ENCODE measurements at places on chromosomes 7 and 10.
A peak's percentile ranks its signal among the peaks of the same experiment; 100 is the strongest.

- peak; percentile 94 for DNase-seq
Observed at GRCh38 chr7:154255324-154255723, 203.1 kb downstream of the DPP6 start.

DNA sequence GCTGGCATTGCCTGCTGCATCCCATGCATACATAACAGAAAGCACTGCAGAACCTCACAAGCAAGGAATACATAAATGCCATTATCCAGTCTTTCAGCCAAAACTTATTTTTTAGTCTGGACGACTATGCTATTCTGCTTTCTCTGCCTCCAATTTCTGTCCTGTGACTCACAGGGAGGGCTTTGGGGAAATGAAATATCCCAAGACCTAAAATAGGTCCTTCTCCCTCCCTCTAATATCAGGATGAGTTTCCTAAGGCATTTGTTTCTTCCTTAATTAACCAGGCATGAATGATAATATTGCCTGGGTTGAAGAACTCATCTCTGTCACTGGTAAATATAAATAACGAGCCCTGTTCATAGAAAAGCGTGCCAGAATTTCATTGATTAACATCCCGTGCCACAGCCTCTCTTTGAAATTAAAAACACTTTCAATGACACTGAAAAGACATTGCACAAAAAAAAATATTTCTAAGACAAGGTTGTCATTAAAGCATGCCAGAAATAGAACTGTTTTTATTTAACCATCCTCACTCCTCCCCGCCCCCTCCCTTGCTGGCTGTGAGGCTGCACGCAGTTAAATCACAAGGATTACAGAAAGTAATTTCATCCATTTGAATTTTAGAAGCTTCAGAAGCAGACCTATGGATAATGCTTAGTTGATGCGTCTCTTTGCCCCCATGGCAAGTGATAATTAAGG is 103.0 kb upstream of the ANKRD1 start:
- no peak for DNase-seq

- no peak for DNase-seq
Observed at GRCh38 chr10:83723080-83723479, 416.2 kb upstream of the GHITM start.

DNA sequence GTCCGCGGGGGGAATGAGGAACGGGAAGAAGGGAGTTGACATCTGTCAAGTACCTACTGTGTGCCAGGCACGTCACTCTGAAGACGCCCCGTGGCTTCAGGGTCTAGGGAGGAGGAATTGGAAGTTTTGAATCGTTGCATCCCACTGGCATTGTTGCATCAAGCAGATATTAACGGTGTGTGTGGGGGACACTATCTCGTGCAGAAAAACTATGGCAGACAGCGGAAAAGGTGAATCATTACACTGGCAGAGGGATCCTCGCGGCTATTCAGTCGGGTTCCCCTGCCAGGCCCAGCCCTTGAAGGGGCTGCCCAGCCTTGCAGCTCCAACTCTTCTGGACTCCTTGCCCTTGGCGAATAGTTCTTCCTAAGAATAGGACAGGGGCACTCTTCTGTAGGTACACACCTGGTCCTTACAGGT is 1.0 kb upstream of the KIAA1549 start:
- no peak for DNase-seq

DNA sequence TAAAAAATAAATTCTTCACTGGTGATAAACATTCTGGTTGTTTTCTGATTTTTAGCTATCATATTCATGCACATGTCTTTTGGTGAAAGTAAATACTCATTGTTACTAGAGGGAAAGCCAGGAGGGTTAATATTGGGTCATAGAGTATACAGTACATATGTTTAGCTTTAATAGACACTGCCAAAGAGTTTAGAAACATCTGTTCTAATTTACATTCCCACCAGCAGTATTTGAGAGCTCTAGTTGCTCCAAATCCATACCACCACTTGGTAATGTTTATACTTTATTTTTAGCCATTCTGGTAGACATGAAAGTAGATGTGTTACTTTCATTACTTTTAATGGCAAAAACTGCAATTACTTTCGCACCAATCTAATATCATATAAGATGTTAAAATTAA is 108.8 kb downstream of the MKX start:
- DNase-seq = no peak

GRCh38 chr10:5504146-5505072 is 5.0 kb upstream of the CALML5 start:
- peak; percentile 78 for DNase-seq

DNA sequence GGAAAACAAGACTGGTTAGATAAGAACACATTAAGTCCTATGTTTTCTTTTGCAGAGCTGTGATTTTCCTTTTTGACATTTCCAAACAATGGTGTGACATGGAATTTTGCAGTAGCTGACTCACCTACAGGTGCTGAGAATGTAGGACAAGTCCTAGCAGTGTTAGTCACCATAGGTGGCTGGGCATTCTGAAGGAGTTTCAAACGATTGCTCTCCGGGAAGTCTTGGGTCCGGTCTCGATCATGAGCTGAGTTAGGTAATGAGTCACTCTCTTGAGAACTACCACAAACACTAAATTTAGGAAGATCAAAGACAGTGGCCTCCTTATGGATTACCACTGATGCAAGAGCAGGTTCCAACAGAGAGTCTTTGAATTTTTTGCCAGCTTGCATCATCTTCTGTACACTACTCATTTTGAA is 3.6 kb downstream of the FIGNL1 start:
- DNase-seq = no peak

- DNase-seq = no peak
Observed at GRCh38 chr7:18639711-18640110, 144.2 kb downstream of the HDAC9 start.

- DNase-seq = no peak
Observed at GRCh38 chr10:91643700-91644099, 10.8 kb upstream of the PPP1R3C start.

DNA sequence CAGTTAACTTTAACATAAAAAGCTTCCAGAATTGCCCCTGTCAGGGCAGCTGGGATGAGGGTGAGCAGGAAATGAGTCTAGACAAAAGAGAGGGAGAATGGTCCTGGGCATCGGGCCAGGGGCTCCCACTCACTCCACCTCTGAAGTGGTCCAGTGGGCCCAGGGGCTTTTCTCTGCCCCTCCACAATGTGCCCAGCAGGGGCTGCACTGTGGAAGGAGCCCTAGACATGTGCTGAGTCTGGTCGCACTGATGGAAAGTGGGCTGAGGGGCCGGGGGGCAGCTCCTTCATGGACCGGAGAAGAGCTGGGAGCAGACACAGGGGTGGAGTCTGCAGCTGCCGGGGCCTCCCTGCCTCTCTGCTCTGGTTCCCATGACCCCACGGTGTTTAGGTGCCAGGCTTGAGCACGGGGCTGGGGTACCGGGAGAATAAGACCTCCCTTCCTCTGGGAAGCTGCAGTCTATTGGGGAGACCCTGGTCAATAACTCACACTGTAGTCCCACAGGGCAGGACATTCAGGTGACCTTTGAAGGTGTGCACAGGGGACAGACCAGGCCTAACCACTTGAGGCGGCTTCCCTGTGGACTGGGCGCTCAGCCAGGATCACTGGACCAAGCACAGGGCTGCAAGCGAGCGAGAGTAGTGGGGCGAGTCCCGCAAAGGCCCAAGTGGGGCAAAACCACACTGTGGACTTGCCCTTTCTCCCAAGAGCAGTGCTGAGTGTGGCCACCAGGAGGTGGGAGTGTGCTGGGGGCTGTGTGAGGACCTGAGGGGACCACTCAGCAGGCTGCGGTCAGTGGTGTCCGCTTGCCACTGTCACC is 6.1 kb downstream of the ADCY1 start:
- DNase-seq = peak; percentile 81
